Activated effector memory CD4-positive, alpha-beta T cell treated with Interleukin-2 at 50 U/mL for 16 hours (primary cell): ENCODE measurements at places on chromosomes 4 and X.

- DNase-seq: no peak
Observed at GRCh38 chr4:52015366-52015765, 4.8 kb downstream of the LRRC66 start.

- DNase-seq: no peak
Observed at GRCh38 chr4:149897783-149898182, 82.1 kb upstream of the IQCM start.

GRCh38 chr4:152476796-152477195 lies 59.1 kb downstream of the FBXW7 start:
- DNase-seq: no peak

- no peak for DNase-seq
Observed at GRCh38 chrX:24954732-24955131, 61.0 kb downstream of the ARX start.

DNA sequence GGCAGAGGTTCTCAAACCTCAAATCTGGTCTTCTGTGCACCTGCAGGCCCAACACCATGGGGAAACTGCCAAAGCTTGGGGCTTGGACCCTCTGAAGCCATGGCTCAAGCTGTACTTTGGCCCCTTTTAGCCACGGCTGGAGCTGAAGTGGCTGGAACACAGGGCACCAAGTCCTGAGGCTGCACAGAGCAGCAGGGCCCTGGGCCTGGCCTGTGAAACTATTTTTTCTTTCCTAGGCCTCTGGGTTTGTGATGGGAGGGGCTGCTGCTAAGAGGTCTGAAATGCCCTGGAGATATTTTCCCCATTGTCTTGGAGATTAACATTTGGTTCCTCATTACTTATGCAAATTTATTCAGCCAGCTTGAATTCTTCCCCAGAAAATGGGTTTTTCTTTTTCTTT lies 18.3 kb upstream of the PI4K2B start:
- DNase-seq: no peak

DNA sequence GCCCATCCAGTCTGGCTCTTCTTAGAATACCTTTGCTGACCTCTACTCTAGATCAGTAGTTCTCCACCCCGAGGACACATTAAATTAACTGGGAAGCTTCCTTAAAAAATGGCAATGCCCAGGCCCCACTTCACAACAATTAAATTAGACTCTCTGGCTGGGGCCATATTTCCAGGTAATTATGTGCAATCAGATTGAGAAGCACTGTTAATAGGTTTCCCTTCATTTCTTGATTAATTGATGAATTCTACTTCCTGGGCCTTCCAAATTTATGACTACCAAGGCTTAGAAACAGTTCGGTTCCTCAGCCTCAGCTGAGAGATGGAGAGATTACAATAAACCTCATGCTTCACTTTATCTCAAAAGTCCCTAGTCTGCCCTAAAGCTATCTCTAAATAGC lies 71.7 kb upstream of the LIMCH1 start:
- DNase-seq: no peak

GRCh38 chr4:137408527-137409177 lies 123.6 kb downstream of the PCDH18 start:
- DNase-seq: no peak

DNA sequence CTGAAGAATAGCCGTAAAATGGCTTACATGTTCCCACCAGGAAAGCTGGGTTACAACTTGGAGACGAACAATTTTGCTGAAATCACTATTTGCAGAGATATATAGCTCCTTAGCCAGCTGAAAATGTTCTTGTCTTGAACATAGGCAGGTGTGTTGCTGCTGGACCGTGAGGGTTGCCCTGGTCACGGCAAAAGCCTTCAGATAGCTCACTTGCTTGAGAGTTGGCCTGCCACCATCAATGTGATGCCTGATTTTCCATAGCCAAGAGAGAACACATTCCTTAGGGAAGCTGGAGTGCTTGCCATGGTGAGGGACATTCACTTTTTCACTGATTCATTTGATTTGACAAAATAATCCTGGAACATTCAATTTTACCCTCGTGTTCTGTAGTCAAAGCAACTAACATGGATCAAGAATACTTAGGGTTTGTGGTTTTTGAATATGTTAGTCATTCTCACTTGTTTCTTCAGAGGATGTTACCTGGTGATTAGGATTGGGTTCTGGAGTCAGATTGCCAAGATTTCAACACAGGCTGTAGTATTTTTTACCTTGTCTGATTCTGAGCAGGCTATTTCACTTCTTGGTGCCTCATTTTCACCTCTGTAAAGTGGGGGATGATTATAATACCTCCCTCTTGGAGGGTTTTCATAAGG lies 536.9 kb downstream of the RAPGEF2 start:
- no peak for DNase-seq

- DNase-seq: no peak
Observed at GRCh38 chrX:17067534-17067933, 121.1 kb downstream of the REPS2 start.

DNA sequence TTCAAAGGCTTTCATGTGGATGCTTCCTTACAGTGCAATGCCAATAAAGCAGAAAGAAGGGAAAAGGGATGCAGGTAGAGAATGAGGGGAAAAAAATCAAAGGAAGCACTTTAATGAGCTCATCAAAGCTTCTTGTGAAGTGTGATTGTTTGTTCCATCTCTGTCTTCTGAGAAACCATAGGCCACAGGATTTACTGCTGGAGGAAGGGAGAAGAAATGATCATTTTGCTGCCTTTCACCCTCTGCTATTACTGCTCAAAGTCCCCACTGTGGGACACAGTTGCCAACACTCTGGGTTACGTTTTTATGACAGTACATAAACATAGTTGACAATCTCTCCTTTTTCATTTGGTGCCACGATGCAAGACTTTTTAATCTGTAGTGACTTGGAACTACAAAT lies 558.0 kb upstream of the TECRL start:
- no peak for DNase-seq

GRCh38 chr4:152454398-152455011 lies 81.4 kb downstream of the FBXW7 start:
- no peak for DNase-seq

- no peak for DNase-seq
Observed at GRCh38 chr4:52665592-52665991, 6.5 kb upstream of the USP46 start.

DNA sequence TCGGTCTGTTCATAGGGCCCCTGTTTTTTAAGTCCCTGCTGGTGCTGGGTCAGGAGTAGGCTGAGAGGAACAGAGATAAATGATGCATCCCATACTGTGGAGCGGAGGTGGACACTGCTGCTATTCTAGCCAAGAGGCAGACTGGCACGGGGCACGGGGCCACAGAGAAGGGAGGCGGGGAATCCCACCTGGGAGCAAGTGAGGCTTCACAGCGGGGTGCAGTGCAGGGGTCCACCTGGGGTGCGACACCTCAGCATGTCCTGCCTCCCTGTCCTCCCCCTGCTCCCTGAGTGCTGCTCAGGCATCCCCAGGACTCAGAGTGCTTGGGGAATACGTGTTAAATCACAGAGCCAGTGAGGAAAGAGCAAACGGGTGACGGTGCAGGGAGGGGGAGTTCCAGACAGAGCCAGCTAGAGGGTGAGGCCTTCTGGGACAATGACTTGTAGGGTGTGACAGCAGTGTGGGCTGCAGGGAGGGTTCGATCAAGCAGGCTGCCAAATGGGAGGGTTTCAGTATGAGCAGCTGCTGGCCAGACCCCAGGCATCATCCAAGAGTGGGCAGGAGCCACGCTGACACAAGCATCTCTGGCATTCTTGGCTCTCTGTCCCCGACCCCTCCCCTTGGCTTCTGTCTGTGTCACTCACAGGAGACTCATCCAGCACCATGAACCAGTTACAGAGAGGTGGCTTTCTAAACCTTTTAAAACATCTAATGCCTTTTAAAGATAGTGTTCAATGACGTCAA lies 13.7 kb upstream of the HTRA3 start:
- DNase-seq: no peak

- no peak for DNase-seq
Observed at GRCh38 chr4:75658876-75659275, 14.3 kb downstream of the G3BP2 start.

- no peak for DNase-seq
Observed at GRCh38 chrX:73876911-73877310, 313.9 kb downstream of the CHIC1 start.

DNA sequence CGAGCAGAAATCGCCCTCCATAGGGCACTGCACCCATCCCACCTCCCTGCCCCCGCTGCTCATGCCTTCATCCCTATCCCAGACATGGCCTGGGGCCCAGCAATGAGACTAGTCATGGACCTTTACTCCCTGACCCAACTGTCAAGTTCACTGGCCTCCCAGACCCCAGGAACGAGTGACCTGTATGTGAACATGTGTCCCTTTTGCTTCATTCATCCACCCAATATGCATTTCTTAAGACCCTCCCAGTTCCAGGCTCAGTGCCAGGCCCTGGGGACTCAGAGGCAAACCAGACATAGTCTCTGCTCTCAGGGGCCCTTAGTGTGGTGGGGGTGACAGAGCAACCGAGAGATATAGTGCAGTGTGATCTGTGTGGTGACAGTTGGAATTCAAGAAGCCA lies 67.0 kb downstream of the EFNB1 start:
- no peak for DNase-seq

DNA sequence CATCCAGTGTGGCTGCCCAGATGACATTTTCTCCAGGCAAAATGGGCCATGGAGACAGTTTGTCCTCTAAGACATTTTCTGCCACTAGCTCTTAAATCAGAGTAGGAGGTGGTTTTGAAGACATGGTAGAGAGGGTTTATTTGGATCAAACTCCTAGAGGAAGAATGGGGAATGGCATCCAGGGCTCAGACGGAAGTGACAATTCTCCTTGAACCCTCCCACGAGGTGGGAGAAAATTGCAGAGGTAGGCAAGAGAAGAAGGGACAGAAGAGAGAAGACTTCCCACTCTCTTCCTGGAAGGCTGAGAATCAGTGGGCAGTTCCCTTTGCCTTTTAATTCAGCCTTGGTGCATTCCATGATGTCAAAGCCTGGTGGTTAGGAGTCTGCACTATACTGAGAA lies 194.0 kb downstream of the SMIM20 start:
- no peak for DNase-seq

DNA sequence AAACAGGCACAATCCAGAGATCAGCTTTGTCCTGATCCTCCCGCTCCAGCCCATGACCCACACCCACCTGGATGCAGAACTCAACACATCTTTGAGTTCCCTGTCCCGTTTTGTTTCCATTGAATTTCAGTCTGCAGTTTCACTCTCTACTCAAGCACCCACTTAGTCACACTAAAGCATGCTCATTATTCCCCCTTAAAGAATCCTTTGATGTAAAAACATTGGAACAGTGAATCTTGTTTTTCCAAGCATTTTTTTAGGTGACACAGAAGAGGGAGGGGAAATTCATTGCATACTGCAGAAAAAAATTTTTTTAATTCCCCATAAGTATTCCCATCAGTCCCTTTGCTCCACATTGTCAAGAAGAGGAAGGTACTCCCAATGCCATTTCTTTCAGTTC lies 249.7 kb upstream of the TTC29 start:
- DNase-seq: no peak

GRCh38 chr4:15149839-15150592 lies 147.7 kb downstream of the CPEB2 start:
- DNase-seq: no peak

DNA sequence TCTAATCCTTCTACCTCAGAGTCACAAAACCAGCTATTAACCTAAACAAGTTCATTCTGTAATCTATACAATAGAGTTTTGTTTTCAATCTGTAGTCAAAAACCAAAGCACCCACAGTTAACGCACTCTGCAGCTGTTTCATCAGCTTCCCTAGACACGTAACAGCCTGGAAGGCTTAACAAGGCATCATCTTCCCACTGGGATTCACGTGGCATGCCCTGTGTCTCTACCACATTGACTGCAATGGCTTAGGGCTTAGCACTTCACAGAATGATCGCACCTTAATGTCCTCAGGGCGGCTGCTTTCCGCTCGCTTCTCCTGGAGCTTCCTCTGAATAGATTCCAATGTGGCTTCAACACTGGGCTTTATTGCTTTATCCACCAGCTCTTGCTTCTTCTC lies 49.7 kb upstream of the NAP1L5 start:
- DNase-seq: no peak

GRCh38 chr4:8171984-8172924 lies 13.6 kb upstream of the ABLIM2 start:
- DNase-seq: no peak

DNA sequence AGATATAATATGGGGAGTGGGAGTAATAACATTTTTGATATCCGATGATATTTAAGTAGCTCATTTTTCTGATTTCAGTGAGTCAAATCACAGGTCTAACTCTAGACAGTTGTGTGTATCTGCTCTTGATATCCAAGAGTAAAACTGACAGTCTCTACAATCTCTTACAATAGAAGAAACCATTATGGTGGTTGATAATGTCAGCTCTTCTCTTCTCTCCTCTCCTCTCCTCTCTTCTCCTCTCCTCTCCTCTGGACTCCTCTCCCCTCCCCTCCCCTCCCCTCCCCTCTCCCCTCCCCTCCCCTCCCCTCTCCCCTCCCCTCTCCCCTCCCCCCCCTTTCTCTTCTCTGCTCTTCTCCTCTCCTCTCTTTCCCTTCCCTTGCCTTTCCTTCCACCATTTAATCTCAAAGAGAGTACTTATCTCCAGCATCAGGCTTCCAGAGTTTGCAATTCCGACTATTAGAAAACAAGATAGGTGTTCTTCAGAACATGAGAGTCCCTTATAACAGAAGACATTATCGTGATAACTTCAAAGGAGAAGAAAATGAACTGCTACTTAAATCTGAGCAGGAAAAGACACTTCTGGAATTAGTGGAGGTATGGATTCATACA lies 6.2 kb downstream of the TDO2 start:
- DNase-seq: no peak

GRCh38 chr4:43567644-43568043 lies 675.1 kb downstream of the GRXCR1 start:
- DNase-seq: no peak

DNA sequence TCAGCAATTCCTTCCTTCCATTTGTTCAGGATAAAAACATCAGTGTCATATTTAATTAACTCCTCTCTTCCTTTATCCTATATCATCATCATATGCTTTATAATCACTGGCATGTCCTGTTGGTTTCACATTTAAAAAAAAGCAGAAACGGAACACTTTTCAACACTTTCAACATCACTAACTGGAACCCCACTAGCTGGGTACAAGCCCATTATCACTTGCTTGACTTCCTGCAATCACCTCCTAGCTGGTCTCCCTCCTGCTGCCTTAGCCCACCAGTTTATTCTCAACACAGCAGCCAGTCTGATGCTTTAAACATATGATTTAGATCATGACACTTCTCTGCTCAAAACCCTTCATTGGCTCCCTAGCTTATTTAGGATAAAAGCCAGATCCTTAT lies 116.4 kb upstream of the LSM6 start:
- DNase-seq: no peak

GRCh38 chr4:181281451-181281850 lies 961.8 kb upstream of the TENM3 start:
- no peak for DNase-seq

DNA sequence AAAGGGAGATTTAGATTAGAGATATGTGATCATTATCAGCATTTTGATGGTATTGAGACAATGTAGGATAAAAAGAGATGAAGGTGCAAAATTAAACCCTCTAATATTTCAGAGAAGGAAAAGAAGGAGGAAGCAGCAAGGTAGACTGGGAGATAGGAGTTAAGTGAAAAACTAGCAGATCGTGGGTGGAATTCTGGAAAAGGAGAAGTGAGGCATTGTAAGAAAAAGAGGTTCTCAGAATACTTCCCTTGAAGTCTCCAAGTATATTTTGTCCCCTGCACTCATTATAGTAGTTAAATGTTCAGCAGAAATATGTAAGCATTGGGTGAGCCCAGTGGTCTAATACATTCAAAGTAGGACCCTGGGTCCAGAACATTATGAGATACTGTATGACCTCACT lies 30.3 kb downstream of the COPS4 start:
- no peak for DNase-seq

- no peak for DNase-seq
Observed at GRCh38 chr4:169438057-169438480, 167.3 kb upstream of the SH3RF1 start.

GRCh38 chrX:38799995-38800580 lies 1.2 kb upstream of the MID1IP1 start:
- no peak for DNase-seq
